Brain (organoid and tissue), 16 donors: ENCODE measurements at places on chromosomes 12 and 14. TPM values are rescaled to one million over a fixed set of nuclear protein-coding genes. Genes with fewer than 3 reads are reported as not detected.

Gene KRT71
- not detected for polyA plus RNA-seq

GRCh38 chr14:55580470-55581341, 699 bp downstream of the KTN1 start:
- DNase-seq, result peak; percentile 36

Gene ARHGDIB
- 38.1 TPM for polyA plus RNA-seq

DNA sequence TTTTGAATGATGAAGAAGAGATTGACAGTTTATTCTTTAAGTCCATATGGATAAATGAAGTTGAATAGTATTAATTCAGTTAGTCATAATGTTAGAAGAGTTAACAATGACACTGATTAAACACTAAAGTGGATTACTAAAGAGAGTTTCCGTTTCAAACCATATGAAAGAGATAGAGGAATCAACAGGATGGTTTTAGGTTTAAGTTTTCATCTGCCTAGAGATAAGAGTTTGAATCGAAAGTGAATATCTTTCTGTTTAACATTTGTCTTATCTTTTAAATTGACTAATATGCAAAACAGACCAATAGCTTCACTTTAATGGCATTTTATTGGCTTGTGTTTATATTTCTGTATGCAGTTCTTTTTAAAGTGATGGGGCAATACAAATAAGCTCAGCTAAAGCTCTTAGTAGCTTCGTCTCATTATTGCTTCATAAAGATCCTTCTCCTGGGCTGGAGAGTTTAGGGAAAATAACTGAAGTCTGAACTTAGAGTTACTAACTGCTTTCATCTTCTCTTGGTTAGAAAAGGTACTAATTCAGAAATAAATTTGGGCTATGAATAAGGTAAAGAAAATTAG, 66.0 kb downstream of the MIPOL1 start:
- no peak for DNase-seq

Gene SYT10
- 0.36 TPM for polyA plus RNA-seq

Gene OR6C2
- polyA plus RNA-seq, result not detected

- no peak for DNase-seq
Measured at GRCh38 chr12:5000658-5001385, 42.9 kb upstream of the KCNA5 start.

- DNase-seq, result peak; percentile 16
Measured at GRCh38 chr14:81234278-81234677, 13.5 kb upstream of the GTF2A1 start.

DNA sequence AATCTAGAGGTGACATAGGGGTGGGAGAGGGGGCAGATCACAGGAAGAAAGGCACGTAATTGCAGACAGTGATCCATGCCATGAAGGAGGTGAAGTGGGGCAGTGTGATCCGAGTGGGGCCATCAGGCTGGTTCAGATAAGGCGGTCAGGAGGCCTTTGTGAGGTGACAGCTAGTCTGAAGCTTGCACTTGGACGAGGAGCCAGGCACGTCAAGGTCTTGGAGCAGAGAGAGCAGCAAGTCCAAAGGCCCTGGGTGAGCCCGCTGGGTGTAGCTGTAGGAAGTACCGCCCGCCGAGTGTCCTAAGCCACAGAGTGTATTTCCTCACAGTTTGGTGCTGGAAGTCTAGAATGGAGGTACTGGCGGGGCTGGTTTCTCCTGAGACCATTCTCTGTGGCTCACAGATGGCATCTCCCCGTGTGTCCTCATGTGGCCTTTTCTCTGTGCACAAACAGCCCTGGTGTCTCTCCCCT, 23.6 kb downstream of the RHOF start:
- no peak for DNase-seq

Gene LGR5
- 8.1 TPM for polyA plus RNA-seq

GRCh38 chr12:103705098-103705497, 118.0 kb downstream of the STAB2 start:
- DNase-seq, result no peak
